ENCODE measurements at places on chromosomes 4 and X.
A peak's percentile ranks its signal among the peaks of the same experiment; 100 is the strongest.

DNA sequence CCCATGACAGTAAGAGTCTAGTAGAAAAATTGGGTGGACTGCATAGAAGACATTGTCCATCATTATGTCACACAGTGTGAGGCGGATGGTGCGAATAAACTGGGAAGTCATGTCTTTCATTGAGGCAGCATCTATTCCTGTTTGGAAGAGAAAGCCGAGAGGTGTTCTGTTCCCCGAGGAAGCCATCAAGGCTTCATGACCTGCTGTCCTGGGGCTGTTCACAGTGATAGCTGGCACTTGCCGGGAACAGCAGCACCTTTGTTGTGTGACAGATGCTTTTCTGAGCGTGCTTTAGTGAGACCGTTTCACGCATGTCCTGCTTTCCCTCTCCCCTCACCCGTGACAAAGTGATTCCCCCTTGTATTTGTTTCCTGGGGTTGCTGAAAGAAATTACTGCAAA lies 20.3 kb downstream of the RGS12 start:
- no peak for DNase-seq

- no peak for DNase-seq
These were observed 25.8 kb downstream of the OTUD4 start for GRCh38 chr4:145154573-145154972.

- DNase-seq: no peak
These were observed 192.2 kb downstream of the ADGRA3 start for GRCh38 chr4:22323691-22324090.

- DNase-seq: no peak
These were observed 50.6 kb downstream of the PPARGC1A start for GRCh38 chr4:23839279-23839678.

DNA sequence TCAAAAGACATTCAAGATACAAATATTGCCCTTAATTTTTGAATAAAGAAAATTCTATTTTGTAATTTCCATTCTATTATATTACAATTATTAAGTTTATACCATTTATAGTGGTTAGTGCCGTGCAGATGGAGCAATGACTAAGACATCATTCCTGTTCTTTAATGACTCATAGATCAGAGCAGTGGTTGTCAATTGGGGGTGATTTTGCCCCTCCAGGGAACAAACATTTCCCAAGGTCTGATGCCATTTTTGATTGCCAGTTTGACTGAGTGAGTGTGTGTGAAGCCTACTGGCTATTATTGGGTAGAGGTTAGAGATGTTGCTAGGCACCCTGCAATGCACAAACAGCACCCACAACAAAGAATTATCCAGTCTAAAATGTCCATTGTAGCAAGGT lies 97.9 kb upstream of the DDIT4L start:
- DNase-seq: no peak

DNA sequence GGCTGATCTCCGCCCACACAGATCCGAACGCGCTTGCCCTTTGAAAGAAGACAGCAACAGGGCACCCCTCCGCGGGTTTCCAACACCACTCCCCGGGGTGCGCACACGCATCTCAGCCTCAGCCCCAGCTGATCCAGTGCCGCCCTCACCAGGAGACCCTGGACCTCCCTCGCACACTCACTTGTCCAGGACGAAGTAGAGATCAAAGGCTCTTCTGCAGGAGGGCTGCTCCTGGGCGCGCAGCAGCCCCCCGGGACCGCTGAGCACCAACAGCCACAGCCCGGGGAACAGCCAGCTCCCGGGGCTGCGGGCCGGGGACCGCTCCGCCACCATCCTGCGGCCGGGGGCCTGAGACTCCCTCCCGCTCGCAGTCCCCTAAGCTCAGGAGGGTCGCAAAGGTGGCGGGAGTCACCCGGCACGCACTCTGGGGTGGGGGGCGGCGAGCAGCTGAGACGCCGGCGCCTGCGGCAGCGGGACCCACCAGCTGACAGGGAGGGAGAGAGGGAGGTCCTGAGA lies 743 bp downstream of the ANTXR2 start:
- peak; percentile 31 for DNase-seq

DNA sequence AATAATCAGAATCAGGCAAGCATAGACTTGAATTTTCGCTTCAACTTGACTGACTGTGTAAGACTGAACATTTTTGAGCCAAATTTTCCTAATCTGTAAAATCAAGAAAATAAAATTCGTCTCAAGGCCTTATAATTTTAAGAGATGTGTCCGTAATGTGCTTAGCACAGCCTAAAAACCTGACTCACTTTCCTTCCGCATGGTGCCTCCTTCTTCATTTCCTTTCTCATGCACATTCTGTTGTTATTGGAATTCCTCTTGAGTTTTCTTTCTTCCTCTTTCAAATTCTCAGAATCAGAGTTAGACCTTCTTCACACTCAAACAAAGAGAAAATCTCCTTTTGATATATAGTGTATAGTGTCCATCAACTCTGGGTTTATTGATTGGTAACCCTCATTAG lies 208.9 kb upstream of the SLIT2 start:
- no peak for DNase-seq

DNA sequence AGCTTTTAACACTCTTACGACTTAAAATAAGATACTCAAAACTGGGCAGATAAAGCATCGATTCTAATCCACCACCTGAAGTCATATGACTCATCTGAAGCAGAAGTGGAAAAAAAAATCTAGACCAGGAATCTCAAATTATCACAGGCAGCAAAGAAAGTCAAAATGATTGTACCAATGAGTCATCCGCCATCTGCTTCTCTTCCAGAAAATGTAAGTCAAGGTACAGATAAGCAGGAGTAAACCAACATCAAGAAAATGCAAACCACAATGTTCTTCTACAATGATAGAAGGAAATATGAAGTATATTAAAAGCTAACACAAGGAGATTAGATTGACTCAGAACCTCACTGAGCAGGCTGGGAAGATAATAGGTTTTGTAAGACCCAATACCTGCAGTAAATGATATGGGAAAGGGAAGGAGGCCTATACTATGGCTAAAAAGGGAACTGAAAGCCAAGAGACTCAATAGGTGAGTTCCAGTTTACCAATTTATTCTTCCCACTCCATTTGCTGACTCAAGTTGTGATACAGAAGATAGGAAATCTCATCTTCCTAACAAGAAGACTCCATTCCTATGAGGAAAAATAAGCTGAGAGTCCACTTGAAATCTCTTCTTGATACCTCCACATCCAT lies 88.4 kb upstream of the TET2 start:
- no peak for DNase-seq

DNA sequence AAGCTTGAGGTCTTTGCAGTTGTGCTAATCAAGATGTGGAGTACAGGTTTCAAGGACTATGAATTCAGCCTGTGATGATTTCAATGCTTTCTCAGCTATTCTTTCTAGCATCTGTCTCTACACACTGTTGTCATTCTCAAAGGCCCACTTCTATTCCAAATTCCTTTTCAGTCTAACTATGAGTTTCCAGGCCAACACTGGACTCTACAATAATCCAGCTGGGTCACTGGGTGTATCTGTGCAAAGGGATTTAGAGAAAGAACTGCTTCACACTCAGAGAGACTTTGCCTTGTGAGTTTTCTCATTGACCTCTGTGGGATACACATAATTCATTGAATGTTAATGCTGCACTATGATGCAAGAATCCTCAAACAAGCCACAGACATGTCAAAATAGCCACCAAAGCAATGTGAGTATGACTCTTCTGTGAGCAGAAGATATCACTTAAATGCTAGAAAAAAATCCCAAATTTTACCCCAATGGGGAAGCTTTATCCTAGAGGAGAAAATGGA lies 171.8 kb upstream of the CLNK start:
- DNase-seq: no peak

DNA sequence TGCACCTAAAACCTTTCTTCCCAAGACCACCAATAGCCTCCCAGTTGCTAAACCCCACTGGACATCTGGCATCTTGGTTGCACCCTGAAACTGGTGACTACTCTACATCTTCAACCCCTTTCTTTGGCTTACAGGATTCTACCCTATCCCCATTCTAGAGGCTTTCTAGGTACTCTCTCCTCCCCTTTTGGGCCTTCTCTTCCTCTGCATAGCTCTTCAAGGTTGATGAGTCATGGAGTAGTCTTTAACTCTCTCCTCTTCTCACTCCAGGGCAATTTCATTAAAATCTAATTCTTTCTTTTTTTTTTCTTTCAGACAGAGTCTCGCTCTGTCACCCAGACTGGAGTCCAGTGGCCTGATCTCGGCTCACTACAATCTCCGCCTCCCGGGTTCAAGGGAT lies 16.8 kb downstream of the APOO start:
- no peak for DNase-seq

GRCh38 chr4:11397819-11398610 lies 30.7 kb downstream of the HS3ST1 start:
- no peak for DNase-seq

- no peak for DNase-seq
These were observed 315.3 kb downstream of the MAPK10 start for GRCh38 chr4:86044593-86044985.

GRCh38 chrX:9668537-9668936 lies 97.1 kb downstream of the GPR143 start:
- DNase-seq: no peak

GRCh38 chr4:83283181-83283580 lies 1.4 kb downstream of the COQ2 start:
- DNase-seq: no peak

DNA sequence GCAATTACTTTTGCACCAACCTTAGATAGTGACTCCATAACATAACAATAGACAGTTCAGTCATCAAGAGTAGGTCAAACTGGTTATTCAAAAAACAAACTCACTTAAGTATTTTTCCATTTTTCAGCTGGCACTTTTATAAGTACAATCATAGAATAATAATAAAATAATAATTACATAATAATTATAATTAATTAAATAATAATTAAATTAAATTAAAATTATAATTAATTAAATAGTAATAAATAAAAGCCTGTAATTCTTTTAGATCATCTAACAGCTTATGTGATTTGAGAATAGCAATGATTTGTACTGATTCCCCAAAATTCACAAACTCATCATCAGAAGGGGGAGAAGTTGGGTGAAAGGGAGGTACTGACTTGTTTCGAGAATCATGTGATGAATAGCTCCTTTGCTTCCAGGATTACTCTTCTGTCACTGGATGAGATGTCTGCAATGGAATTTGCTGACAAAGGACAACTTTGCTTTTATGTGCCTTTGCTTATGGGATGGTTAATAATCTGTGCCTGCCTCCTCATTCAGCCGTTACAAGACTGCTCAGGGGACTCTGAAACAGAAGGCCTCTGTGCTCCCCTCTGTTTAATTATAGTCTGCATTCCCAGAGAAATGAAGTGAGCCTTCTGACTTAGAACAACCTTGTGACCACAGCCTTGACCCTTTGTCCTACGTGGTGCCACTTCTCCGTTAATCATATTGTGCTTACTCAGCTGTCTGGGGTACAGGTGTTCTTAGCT lies 104.8 kb upstream of the ENPEP start:
- no peak for DNase-seq

- no peak for DNase-seq
These were observed 5.5 kb upstream of the STK26 start for GRCh38 chrX:132017431-132018185.

DNA sequence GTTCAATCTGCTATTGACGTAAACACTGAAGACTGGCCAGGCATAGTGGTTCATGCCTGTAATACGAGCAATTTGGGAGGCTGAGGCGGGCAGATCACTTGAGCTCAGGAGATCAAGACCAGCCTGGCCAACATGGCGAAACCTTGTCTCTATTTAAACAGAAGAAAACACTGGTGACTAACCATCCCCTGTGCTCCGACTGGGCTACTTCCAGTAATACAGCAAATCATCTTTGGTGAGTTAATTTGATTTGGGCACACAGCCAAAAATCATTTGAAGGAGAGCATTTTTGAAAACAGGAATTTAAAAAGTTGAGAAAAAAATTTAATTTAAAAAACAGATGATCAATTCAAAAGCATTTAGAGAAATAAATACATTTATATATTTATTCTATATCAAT lies 52.0 kb downstream of the SEC24D start:
- no peak for DNase-seq

DNA sequence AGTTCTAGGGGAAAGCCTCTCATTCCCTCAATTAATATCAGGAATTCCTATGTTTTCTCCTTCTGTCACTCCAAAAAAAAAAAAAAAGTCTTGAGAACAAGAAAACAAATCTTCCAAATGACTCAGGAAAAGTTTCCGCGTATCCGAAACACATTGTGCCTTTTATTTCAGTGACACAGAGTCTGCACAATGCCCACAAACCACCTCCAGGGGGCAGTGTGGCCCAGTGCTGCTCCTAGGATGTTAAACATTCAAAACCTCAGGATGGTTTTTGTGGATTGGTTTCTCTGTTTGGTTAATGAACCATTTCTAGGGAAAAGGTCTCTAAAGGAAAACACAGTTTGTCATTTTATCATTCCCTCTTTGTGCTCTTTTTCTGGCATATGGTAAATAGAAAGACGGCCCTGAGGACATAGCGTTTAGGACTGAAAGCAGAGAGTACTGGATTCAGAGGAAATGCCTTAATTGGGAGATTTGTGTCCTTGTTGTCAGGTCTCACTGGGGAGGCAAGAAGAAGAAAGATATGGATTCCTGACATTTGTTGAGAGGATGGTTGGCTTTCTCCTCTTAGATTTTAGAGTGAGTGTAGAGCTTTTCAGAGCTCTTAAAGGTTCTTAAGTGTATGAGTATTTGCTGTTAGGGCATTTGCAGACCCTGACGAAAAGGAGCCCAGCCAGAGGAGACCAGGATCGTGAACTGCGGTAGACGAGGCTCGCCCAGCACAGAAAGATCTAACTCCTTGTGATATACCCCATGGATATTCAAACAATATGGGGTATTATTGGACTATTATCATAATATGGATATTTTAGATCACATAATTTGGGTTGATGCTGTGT lies 65.7 kb upstream of the MAP9 start:
- DNase-seq: peak; percentile 82

DNA sequence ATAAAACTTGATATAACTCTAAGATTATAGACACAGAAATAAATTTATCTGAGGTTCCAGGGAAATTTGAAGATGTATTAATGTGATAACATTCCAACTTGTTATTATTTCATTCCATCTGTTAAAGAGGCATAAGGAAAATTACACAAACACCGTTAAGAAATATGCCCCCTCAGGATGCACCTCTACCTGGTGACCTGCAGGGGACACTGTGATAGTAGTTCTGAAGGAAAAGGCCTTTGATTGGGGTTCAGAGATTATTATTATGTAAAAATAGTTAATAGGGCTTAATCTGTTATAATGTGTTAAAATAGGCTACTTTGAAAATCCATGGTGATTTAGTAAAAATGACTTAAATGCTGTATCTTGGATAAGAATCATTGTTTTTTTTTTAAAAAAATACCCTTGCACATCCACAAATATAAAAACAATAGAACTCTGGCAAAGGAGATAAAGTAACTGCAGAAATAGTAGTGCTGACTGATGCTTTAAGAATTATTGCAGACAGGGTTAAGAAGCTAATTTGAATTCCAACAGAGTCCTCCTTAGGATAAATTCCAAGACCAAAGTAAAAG lies 6.1 kb upstream of the ABRAXAS1 start:
- DNase-seq: no peak

GRCh38 chrX:9519546-9520216 lies 54.8 kb downstream of the TBL1X start:
- DNase-seq: no peak

GRCh38 chr4:7772711-7773385 lies 166.8 kb downstream of the AFAP1 start:
- no peak for DNase-seq

GRCh38 chrX:40106676-40107290 lies 9.0 kb upstream of the BCOR start:
- DNase-seq: no peak

- DNase-seq: no peak
These were observed 598.7 kb upstream of the TECRL start for GRCh38 chr4:65007841-65008439.
